ENCODE measurements at places on chromosomes 3 and 15.

DNA sequence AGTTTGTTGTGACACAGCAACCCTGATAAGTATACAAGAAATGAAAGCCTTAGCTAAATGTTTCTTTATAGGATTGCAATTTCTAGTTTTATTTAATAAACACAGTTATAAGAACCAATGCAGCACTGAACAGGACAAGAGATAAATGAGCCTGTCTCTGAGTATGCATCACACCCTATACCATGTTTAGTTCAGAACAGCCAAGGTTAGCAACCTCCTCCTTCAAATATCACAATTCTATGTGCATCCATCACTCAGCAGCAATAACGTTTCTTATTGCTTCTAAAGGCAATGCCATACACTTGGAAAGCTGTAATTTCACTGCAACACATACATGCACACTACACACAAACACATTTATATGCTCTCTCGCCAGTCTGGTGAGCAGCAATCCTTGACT is 280.6 kb downstream of the PTPRG start:
- no peak for DNase-seq

DNA sequence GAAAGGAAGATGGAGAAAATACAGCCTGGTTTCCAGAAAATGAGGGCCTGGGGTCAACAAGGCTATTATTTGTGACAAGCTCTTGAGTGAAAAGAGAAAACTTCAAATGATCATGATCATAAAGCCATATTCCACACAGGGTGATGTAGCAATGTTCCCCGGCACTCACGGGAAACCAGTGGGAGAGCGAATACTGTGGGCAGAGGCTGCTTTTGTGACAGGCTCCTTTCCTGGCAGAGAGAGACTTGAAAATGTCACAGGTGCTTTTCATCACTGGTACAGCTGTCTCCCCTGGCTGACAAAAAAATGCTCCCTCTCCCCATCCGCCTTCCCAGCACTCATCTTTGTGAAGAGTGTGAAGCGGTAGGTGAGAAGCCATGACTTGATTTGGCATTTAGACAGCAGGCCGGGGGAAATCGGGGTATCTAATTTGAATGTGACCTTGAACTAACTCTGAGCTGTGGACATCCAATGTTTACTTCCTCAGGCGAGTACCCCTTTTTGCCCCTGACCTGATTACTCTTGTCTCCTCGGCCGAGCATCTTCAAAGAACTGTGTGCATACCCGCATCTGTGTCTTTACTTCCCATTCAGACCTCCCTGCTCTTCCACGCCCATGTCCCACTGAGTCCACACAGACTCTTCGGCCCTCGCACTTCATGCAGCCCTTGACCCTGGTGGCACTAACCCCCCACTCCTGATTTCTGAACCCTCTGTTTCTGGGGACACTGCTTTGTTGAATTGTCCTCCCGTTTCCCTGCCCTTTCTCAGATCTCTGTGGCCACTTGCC is 23.2 kb downstream of the CA12 start:
- DNase-seq: no peak

DNA sequence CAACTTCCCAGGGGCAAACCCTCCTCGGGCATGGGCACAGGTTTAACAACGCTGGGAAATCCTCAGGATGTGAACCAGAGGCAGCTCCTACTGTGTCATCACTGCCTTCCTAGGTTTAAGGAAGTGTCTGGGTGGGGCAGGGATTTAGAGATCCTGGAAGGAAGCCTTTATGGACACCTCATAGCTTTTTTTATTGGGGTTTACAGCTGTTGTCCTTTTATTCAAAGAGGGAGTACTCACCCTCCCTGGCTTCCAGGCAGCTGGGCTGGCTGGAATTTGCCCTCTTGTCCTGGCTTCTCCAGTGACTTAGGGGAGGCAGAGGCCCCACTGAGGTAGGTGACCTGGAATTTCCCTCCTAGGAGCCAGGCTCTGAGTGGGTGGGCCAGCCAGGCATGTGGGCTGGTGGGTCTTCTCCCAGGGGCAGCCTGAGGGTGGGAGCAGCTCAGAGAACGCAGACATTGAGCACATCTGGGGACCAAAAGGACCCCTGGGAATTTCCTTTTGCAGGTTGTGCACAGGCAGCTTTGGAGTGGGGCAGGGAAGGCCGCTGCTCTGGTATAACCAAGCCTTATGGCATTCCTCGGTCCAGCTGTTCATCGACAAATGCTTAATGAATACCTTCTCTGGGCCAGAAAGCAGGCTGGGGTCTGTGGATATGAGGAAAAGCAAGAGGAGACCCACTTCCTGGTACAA is 13.5 kb upstream of the FAM3D start:
- no peak for DNase-seq

DNA sequence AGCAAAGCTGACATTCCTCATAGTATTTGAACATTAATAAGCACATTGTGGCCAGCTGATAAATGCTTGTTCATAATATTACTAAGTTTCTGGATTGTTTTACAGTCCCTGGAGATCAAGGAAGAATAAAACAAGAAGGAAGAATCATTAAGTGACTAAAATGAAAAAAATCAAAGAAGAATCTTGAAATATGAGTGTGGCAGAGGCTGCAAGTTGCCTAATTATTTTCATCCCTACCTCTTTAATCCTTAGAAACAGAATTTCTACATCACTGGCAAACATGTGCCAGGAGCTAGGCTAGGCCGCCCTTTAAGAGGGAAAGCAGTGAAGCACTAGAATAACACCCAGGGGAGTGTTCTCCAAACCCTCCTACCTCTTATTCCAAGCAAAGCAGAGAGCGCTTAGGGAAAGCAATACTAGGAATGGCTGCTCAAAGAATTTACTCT is 98.9 kb downstream of the MAGI1 start:
- no peak for DNase-seq

GRCh38 chr3:190345027-190345821 is 23.0 kb upstream of the CLDN1 start:
- DNase-seq: peak; percentile 91

GRCh38 chr15:79919090-79919748 is 22.4 kb upstream of the MTHFS start:
- no peak for DNase-seq

- no peak for DNase-seq
These were observed 210.1 kb downstream of the CHST2 start for GRCh38 chr3:143329567-143330211.

DNA sequence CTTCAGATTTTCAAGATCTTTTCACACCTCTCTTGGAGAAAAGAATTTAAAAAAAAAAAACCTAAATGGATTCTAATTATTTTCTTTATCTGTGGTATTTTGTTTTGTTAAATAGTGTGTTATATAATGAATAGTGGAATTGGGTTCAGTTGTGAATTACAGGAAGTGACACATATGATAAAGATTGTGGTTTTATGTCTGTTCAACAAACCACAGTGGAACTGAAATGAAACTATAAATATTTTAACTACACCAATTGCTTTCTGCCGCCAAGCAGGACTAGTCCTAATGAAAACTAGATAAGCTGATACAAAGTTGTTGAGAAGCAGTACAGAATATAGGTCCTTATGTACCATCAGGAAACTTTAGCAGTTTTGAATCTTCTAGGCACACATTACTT is 121.6 kb downstream of the UBE2E2 start:
- DNase-seq: peak; percentile 29

- no peak for DNase-seq
These were observed 132.2 kb downstream of the FNDC3B start for GRCh38 chr3:172171396-172172075.

- no peak for DNase-seq
These were observed 33.2 kb downstream of the NR2F2 start for GRCh38 chr15:96363707-96364106.

- no peak for DNase-seq
These were observed 36.6 kb downstream of the OXSM start for GRCh38 chr3:25826510-25826909.

DNA sequence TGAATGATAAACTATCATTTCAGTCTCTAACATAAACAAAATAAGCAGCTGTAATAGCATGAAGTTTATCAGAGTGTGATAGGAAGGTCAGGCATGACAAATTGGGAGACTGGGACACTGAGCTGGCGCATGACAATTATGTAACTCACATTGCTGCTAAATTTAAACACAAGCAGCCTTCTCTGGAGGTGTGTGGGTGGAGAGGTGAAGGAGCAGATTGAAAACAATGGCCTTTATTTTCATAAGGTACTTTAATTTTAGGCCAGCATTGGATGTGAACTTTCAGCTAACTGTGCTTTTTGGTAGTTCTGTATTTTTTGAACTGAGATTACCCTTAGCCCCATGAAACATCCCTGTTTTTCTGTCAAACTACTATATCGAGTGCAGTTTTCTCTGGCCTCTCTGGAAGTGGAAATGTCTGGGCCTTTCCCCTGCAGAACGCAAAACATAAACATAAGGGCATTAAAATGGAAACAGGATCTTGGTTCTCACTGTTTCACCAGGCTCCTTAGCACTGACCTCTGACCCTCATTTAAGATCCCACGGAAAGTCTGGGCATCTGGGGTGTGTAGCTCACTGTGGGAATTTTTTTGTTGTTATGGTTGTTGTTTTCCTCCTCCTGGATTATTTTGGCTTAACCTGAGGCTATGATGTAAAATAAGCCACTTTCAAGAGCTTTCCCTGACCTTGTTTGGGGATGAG is 160.1 kb upstream of the DPH6 start:
- peak; percentile 68 for DNase-seq

- no peak for DNase-seq
These were observed 19.0 kb downstream of the CMTM7 start for GRCh38 chr3:32410367-32411246.

DNA sequence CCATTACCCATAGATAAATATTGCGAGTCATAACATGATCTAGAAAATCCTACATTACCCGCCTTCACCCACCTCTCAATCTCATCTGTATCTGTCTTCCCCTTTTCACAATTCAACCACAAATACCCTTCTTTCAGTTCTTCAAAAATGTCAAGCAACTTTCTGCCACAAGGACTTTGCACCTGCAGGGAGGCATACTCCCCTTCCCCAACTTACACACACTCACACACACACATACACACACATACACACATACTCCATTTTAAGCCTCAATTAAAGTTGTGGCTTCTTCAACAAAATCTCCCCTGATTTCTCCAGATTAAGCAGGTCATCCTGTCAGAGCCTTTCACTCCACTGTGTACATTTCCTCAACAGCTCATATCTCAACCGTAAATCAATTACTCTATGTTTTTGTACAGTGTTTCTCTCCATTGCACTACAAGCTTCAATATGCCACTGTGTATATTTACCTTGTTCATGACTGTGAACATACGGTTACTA is 33.1 kb upstream of the CCDC50 start:
- DNase-seq: no peak

DNA sequence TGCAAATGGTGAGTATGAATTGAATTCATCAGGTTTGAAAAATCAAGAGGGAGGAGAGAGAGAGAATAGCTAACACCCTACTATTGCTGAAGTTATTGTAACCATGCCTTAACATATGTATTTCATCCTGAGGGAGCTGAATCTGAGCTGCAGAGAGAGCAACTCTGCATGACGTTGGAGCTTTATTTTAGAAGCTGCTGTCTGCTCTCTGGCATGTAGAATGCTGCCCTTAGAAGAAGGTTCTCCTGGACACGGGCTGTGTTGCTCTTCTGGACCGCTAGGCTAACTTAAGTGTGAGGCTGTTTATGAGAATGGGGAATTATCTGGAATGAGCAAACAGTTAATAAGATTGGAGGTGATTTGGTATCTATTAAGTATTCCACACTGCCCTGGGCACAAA is 814.6 kb downstream of the AGBL1 start:
- no peak for DNase-seq

GRCh38 chr3:194255252-194256039 is 95.7 kb downstream of the CPN2 start:
- DNase-seq: no peak

- DNase-seq: no peak
These were observed 213.8 kb downstream of the SI start for GRCh38 chr3:164864454-164864853.

DNA sequence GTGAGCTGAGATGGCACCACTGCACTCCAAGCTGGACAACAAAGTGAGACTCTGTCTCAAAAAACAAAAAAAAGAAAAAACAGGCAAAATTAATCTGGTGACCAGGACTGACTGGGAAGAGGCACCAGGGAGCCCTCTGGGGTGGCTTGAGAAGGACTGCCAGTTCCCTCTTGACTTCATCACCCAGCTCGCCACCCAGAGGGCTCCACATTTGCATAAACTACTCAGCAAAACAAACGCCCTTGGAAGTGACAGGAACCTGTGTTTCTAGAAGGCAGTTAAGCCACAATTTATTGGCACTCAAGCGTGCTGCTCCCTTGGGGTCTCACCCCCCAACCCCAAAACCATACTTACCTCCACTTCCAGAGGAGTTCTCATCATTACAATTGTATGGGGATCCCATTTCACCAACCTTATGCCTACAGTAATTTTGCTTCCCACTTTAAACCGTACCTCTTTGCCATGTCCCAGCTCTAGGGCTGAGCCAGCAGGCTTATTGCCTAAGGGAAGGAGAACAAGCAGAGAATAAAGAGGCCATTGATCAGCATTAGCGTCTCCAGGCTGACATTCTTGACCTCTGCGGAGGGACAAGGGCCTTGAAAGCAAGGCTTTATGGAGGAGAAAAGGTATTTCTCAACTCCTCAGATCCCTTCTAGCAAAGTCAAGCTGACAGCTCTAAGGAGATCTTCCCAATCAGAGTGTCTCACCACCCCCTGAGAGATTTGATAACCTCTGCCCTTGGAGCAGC is 357.4 kb downstream of the SHQ1 start:
- DNase-seq: no peak

DNA sequence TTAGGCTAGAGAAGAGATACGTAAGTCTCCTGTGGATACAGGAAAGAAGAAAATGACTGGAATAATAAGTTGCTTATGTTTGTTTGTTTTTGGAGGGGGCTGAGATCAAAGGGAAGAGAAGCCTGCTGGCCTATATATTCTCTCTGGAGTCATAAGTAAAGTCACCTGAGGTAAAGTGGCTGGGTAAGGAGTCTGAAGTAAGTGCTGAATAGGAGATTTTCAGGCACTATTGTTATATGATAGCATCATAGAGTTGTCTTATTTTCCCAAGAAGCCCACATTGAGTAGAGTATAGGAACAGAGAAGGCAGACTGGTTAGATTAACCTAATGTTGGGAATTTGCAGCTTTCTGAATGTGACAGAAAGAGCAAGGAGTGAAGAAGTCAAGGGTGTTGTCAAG is 10.7 kb downstream of the TBC1D23 start:
- DNase-seq: no peak

DNA sequence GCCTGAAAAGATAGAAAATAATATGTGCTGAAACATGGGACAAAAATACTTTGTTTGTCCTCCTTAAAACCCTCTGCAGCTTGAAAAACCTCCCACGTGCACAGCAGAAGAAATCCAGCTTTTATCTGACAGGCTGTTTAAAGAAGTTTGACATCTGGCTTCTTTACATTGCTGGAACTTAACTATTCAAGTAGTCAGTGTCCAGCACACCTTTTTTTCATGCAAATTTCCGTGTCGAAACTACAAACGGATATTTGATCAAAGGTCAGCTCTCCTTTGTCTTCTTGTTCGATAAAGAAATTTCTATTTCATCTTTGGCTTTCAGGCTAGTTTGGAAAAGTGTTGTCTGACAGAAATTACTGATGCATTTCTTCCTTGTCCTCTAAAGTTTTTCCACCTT is 66.8 kb upstream of the KBTBD8 start:
- DNase-seq: no peak

DNA sequence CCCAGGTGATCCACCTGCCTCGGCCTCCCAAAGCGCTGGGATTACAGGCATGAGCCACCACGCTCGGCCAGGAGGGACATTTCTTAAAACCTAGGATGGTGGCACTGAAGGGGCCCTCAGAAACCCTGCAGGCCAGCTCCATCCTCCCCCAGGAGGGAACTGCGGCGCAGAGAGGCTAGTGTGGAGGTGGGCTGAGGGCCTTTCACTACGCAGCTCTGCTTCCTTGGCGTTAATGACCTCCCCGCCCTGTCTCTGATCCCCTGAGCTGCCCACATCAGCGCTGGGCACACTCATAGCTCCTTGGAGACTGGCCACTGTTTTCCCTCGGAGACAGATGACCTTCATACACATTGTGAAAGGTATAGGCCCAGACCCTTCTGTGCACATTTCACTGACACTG is 46.2 kb upstream of the MAGEF1 start:
- DNase-seq: no peak

Data from brain microvascular endothelial cell (primary cell).